ENCODE measurements at places on chromosomes 11 and 22.
A peak's percentile ranks its signal among the peaks of the same experiment; 100 is the strongest.

- no peak for DNase-seq
Measured at GRCh38 chr22:32404021-32404420, 8.0 kb downstream of the RTCB start.

DNA sequence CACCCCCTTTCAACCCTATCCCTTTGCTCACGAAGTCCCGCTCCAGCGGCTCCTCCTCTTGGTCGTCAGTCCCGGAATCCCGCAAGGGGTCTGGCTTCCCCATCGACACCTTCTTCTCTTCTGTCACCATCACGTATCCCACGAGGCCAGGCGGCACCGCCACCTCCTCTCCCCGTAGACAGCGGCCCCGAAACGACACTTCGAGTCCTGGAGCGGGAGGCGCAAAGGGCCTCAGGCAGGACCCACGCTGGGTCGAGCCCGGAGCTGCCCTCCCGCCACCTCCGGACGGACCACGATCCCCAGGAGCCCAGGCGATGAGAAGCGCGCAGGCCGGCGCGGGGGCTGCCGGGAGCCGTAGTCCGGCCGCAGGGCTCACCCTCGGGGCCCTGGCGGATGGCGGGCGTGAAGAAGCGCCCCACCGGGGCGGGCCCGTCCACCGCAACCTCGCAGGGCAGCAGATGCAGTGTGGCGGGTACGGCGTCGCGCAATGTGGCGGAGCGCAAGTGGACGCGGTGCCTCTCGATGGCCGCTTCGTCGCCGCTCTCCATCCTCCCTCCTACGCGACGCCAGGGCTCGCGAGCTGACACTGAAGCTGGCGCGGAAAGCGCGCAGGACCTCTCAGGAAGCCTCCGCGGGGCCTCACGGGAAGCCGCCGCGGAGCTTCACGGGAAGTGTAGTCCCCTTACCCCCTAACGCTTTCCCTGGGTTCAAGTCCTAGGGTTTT is at the start of gene RNASEH2C:
TSS of gene RNASEH2C (minus strand) at position 588 of the 724 bp plus-strand sequence. CDS start at position 548, 40 bp downstream.
- DNase-seq = peak; percentile 91

DNA sequence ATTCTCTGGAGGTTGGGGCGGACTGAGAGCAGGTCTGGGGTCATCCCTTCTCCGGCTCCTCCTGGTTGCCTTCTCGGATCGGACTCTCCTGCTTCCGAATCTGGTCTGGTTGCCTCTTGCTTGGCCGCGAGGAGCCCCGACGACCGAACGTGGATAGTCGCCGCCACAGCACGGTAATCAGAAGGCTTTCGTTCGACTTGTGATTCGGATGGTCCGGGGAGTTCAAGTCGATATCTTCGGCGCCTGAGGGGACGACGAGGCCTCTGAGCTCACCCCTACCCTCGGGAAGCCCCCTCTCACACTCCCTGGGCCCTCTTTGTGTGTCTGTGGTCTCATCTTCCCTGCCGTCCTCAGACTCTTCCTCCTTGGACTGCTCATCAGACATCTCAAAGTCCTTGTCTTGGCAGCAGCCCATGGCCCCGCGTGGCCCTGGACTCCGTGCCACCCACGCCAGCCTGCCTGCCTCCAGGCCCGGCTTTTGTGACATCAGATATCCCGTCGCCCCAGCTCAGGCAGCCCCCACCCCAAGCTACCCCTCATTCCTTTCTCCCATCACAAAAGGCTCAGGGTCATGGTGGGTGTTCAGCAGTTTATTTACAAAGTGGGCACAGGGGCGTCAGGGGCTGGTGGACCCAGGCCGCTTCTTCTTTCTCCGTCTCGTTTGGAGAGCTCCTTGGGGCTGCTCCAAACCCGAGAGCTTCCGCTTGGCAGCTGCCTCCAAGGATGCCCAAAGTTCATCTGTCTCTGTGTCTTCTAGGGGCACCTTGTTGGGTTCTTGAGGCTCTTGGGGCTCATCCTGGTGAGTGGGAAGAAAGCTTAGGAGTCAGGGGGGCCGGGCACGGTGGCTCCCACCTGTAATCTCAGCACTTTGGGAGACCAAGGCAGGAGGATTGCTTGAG is at the start of gene TEX54:
TSS of gene TEX54 (minus strand) at position 506 of the 899 bp plus-strand sequence.
- DNase-seq = no peak

DNA sequence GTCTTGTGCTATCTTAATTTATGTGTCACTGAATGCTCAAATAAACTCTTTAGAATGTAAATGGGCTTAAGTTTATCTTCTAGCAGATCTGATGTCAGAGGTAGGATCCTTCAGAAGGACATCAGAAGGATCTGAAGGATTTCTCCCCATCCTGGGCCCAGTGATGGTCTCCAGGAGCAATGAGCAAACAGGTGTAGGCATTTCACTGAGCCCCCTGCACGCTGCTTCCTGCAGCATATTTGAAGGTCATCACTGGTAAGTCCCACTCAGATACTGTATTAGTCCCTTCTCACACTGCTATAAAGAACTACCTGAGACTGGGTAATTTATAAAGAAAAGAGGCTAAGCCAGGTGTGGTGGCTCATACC is 4.5 kb downstream of the GSTP1 start:
- no peak for DNase-seq

GRCh38 chr11:131999084-131999483 is 628.7 kb downstream of the NTM start:
- no peak for DNase-seq

- no peak for DNase-seq
Measured at GRCh38 chr11:132718711-132719671, 813.3 kb downstream of the OPCML start.

GRCh38 chr11:89612096-89612495 is 98.0 kb upstream of the TRIM77 start:
- no peak for DNase-seq

- DNase-seq = no peak
Measured at GRCh38 chr11:125638315-125638714, 13.4 kb downstream of the CHEK1 start.

- DNase-seq = no peak
Measured at GRCh38 chr11:6817694-6818093, 18.2 kb upstream of the OR6A2 start.

GRCh38 chr22:24128631-24129262 is 52.5 kb upstream of the SUSD2 start:
- no peak for DNase-seq

- DNase-seq = no peak
Measured at GRCh38 chr11:10401256-10401655, 53.8 kb upstream of the AMPD3 start.

DNA sequence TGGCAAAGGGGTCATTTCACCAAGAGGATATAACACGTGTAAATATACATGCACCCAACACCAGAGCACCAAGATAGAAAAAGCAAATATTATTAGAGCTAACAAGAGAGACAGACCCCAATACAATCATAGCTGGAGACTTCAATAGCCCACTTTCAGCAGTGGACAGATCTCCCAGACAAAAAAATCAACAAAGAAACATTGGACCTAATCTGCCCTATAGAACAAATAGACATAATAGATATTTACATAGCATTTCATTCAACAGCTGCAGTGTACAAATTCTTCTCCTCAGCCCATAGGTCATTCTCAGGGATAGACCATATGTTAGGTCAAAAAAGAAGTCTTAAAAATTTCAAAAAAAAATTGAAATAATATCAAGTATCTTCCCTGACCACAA is 312.8 kb downstream of the TTC28 start:
- no peak for DNase-seq

DNA sequence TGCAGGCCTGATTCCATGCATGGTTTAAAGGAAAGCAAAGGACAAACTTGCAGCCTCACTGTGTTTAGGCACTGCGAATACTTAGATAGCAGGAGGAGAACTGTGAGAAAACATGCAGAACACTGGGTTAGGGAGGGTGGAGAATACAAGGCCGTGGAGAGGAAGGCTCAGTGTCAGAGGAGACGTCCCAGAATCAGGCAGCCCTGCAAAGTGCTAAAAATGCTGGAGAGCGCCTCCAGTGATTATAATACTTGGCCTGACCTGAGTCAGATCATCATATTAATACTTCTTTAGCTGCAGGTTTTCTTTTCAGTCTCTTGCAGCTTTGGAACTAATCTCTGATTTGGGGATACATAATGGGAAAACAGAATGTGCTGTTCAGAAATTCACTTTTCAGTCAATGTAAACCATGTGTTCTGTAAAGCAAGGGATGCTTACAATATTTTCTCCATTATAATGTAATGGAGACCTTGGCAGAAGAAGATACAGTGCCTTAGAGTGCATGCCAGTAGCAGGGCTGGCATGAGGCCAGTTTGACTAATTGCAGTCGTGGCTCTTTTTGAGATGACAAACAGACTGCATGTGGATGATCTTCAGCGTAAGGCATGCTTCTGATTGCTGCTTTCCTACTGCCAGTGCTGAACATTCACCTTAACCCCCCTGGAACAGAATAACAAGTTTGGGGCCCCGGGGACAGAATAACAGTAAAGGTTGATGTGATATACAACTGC is 16.8 kb downstream of the EXT2 start:
- DNase-seq = no peak

GRCh38 chr11:76177250-76177686 is 29.0 kb downstream of the WNT11 start:
- DNase-seq = no peak

- DNase-seq = no peak
Measured at GRCh38 chr22:27133019-27133431, 475.6 kb downstream of the MIAT start.

DNA sequence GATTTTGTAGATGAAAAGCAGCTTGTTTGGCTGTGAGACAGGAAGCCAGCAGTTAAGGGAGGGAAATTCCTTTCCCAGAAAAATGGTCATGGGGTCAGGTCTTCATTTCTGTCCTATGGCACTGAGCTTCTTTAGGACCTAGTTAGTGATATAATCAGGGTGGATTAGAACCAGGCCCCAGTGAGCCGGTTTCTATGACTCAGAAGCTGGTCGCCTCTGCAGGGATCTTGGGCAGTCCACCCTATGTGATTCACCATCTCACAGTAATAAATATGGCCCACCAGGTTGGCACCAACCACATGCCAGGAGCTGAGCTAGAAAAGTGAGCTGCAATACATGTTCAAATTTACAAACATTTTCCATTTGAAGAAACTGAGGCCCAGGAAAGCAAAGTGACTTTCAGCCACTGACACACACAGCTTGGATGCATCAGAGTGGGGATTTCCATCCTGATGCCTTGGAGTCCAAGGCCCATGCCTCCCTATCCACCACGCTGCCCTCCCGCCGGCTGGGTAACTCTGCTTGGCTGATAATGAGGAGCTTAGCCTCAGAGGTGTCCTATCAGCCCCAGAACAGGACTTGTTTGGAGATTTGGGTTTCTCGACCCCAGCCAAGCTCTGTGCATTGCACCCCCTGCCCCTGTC is 42.0 kb downstream of the CD82 start:
- DNase-seq = no peak

DNA sequence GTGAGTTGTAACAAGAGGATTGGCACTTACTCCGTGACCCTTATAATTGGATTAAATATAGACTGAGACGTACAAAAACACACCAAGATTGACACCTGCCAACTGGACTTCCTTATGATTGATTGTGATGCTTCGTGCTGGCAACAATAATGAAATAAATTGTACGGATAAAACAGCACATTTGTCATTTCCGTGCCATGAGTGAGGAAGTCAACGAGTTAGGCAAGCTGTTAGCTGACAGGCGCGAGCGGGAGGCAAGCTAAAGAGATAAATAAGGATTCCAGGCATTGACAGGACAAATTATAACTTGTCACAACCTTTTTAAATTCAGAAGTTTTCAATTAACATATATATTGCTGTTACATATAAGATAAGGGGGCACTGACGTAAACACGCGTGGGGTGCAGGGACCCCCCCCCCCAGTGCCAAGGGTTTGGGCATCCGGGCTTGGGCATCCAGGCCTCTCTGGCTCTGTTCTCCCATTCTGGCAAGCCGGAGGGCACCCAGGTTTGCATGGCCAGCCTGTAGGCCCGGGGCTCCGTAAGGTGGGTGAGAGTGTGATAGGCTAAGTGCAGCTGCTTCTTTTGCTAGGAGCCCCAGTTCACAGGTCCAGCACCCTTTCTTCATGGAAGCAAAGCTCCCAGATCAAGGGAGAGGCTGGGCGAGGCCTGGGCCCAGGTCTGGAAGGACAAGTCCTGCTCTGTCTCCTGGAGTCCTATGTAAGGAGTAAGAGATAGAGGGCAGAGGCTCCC is 11.2 kb upstream of the PAX6 start:
- DNase-seq = no peak

- no peak for DNase-seq
Measured at GRCh38 chr11:125036933-125037332, 26.2 kb upstream of the SLC37A2 start.

- no peak for DNase-seq
Measured at GRCh38 chr11:100791860-100792259, 104.8 kb downstream of the ARHGAP42 start.

- DNase-seq = peak; percentile 80
Measured at GRCh38 chr11:64040684-64041322, 5.1 kb downstream of the FLRT1 start.

GRCh38 chr11:8372641-8373381 is 109.1 kb upstream of the LMO1 start:
- DNase-seq = no peak

- peak; percentile 81 for DNase-seq
Measured at GRCh38 chr11:64846998-64847666, 2.7 kb upstream of the CDC42BPG start.

GRCh38 chr11:80873310-80873999 is 1432.6 kb upstream of the TENM4 start:
- no peak for DNase-seq

GRCh38 chr22:32544953-32545558 is 70.4 kb downstream of the FBXO7 start:
- DNase-seq = no peak

- no peak for DNase-seq
Measured at GRCh38 chr11:106379265-106379664, 301.8 kb downstream of the AASDHPPT start.

All from globus pallidus (tissue), 1 donor.